Thoracic aorta (tissue), 2 donors: ENCODE measurements at places on chromosomes 6 and 20.

- no peak for DNase-seq
Measured at GRCh38 chr6:169969372-169970099, 218.1 kb downstream of the ERMARD start.

DNA sequence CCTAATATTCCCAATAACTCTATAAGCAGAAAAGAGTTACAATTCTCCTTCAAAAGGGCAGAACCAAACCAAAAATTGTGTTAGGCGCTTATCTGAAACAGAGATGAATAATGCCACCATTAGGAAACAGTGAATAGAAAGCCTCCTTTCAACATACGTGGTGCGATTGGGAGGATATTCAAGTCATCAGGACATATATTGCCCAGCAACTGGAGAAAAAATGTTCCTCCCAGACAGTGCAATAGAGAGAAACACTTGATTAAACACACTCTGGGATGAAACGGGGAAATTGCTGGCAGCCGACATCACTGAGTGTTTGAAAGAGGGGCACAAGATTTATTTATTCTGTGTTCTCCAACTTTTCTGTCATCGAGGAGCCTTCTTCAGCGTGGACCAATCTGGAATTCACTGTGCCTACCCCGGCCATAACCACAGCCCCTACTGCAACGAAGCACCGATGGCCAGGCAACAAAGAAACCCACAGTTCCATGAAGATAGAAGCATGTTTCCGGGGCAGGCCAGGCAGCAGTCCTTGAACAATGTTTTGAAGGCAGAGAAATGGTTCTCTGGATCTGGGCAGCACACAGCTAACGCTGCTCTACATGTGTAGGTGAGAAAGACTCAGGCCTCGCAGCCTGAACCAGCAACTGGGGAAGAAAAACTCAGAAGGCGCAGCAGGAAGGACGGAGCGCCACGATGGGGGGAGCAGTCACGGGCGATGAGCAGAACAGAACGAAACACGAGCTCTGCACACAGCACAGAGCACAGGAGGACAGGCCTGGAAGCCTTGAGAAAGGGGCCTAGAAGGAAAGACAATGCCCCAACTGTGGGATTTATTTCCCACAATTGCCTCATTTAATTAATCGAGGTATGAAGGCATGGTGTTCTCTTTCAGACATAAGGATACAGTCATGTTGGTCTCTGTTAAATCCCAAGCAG lies 234.2 kb upstream of the FOXQ1 start:
- DNase-seq: no peak

- no peak for DNase-seq
Measured at GRCh38 chr6:124441450-124441849, 520.8 kb upstream of the RNF217 start.

- DNase-seq: no peak
Measured at GRCh38 chr6:4581468-4582385, 194.5 kb upstream of the CDYL start.

GRCh38 chr6:155084431-155085123 lies 89.5 kb downstream of the TIAM2 start:
- no peak for DNase-seq

DNA sequence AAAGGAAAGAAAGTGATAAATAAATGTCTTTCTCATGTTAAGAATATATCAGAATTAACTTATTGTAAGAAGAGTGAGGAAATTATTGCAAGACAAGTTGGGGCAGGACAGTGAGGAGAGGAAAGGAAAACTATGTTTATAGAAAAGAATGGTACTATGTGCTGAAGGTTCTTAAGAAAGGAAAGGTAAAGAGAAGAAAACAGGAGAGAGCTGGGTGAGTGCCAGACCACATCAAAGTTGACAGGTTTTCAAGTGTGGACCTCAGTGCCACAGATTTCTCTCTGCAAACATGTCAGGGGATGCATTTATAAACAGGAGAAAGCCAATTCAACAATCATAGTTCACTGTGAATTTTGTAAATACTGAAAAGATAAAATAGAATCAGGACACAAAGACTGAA lies 439.2 kb downstream of the PKHD1 start:
- DNase-seq: no peak

DNA sequence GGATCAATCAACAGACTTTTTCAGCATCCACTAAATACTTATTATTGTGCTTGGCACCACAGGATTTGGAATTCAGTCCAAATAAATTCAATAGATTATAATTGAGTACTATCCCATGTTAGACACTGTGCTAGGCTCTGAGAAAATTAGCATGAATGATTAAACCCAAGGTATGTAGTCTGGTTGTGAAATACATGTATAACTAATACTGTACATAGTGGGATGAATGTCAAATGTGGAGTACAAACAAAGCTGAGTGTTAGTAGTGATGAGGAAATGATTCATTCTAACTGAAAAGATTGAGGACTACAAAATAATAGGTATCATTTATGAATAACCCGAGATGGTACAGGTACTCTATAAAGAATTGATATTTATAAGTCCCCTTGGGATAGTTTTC lies 111.9 kb upstream of the FLRT3 start:
- no peak for DNase-seq

- DNase-seq: no peak
Measured at GRCh38 chr6:72061286-72061685, 174.9 kb downstream of the RIMS1 start.

DNA sequence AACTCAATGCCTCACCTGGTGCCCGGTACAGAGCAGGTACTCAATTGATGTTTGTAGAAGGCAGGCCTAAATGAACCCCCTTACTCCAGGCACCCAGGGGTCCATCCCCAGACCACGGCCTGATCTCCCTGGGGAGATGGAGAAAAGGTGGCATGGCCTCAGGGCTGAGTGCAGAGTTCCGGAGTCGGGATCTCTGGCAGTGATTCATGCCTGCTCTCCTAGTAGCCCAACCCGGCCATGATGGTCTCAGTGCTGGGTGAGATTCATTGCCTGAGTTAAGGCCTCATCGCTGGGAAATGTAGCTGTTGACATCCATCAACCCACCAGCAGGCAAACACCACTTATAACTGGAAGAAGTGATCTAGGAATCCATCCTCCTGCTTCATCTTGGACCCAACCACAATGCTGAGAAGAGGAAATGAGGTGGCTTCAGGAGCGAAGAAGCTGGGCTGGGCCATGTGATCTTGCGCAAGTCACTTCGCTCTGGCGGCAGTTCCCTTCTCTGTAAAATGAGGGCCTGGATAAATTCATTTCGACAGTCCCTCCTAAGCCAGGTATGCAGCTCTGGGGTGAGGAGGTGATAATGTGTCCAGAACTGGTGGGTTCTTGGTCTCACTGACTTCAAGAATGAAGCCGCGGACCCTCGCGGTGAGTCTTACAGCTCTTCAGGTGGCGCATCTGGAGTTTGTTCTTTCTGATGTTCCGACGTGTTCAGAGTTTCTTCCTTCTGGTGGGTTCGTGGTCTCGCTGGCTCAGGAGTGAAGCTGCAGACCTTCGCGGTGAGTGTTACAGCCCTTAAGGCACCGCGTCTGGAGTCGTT lies 24.7 kb downstream of the ETV7 start:
- no peak for DNase-seq

GRCh38 chr6:35600659-35601125 lies 88.0 kb upstream of the TULP1 start:
- DNase-seq: no peak

DNA sequence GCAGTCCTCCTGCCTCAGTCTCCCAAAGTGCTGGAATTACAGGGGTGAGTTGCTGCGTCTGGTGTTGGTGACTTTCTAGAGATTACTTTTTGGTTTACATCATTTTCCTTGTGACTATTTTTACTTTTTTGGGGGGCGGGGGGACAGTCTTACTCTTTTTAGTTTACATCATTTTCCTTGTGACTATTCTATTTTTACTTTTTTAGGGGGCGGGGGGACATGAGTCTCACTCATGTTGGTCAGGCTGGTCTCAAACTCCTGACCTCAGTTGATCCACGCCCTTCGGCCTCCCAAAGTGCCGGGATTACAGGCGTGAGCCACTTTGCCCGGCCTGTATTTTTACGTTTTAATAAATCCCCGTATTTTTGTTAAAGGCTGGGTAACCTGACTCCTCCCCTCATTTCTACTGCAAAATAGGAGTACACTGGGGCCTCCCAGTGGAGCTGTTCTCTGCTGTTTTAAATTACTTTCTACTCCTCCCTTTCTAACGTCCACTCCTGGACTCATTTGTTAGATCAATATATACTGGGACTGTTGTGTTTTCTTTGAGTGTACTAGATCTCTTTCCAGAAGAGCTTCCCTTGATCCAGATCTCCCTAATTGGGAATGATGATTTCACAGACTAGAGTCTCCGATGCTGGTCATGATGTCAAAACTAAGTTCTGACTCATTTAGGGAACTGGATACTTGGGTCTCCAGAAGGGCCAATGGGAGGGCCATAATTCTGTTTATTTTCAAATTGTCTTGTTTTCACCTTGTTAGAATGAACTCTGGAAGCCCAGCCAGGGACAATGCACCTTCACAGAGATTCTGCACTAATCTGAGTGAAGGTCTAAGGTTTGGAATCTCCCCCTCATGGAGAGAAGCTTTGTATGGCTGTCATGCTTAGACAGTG lies 9.2 kb downstream of the HSPA1B start:
- no peak for DNase-seq
